Activated T-helper 1 cell treated with anti-CD3 and anti-CD28 coated beads, Interleukin-2, amount 50 U/mL, for 16 hours (primary cell): ENCODE measurements at places on chromosomes 2 and 18.

- no peak for DNase-seq
Observed at GRCh38 chr18:6202861-6203260, 211.8 kb downstream of the L3MBTL4 start.

DNA sequence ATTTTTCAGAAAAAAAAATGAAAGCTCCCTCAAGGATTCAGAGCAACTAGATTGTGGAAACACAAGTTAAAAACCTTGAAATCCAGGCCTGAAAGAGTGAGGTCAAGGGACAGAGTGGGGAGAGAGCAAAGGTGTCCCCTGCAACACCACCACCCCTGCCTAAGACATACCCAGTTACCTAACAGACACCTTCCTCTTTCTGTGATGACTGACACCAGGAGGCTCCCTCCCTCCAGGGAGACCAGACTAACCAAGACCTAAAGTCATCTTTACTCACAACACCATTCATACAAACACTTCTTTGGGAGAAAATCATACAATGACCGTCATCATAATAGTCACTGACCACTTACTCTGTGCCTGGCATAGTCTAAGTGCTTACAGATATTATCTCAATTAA, 151.8 kb upstream of the NABP1 start:
- DNase-seq: no peak

GRCh38 chr2:159110784-159111183, 142.3 kb downstream of the TANC1 start:
- no peak for DNase-seq

DNA sequence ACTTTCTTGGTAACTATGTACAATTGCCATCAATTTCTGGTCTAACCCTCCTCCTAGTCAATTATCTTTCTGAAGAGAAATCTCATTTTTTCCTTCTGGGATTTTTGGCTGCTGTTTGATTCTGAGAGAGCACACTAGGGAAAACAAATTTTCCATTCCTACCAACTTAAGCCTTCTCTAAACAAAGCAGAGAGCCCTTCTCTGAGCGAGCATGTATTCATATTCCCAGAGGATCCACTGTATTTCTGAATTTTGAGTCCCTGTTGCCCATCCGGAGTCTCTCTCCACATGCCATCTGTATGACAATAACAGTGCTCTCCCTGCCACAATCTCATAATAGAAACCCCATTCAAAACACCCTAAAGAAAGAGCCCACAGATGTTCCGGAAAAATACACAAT, 78.5 kb downstream of the MAIP1 start:
- DNase-seq: no peak

DNA sequence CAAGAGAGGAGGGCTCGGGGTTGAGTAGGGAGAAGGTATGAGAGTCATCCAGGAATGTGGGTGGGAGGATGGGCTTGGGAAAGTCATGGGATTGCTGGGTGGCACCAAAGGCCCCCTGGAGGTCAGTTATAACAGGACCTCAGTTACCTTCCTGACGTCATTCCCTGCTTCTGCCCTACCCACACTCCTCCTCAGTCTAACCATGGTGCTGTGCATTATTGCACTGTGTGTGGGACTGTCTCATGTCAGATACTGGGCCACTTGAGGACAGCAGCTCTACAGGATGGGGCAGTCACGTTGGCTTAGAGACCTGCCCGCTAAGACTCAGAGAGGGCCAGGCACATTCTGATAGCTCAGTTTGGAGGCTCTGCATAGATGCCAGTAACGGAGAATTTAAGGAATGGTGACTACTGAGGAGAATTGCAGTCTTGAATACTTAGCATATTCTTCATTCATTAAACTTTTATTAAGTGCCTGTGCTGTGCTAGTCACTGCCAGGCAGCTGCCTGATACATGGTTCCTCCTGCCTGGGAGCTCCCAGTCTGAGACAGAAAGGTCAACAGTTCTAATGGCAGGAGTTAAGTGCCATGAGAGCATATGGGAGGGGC, 90.5 kb downstream of the LAMA3 start:
- DNase-seq: no peak

GRCh38 chr2:152823905-152824304, 105.5 kb downstream of the ARL6IP6 start:
- no peak for DNase-seq

- no peak for DNase-seq
Observed at GRCh38 chr18:65439188-65439587, 311.6 kb upstream of the CDH7 start.

DNA sequence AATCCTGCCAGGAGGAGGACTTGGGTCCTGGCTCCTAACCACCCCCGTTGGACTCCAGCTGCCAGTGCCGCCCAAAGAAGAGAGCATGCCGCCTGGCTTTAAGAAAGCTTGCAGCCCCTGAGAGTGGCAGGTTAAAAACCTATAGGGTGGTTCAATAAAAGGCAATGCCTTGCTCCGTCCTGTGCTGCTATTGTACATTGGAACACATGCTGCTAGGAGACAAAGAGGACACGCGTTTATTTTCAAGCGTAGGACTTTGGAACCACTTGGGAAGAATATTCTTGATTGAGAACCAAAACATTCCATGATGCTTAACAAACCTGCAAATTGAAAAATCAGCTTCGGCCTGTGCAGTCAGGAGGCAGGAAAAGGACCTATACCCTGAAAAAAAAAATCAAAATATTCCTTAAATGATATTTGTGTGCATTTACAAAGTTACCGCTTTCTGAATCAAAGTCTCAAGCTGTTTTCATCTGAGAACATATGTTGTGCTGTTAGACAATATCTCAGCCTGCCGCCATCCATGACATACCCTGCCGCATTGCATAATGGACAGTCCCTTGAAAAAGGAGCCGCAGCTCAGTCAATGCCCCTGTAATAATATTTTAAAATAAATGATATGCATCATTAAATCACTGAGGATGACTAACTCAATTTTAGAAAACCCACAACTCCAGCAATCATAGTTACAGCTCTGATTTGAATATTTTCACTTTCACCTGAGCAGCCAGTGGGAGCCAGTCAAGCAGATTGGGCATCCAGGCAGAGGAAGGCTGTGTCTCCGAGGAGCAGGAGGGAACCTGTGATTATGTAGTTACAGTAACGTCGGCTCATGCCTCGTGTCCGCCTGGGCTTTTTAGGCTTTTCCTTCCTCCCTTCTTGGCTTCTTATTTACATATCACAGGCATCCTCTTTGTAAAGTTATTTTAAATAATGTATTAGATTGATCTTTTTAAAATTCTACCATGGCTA, 805.6 kb upstream of the FANCL start:
- no peak for DNase-seq

GRCh38 chr2:137000811-137001210, 235.5 kb downstream of the THSD7B start:
- no peak for DNase-seq

DNA sequence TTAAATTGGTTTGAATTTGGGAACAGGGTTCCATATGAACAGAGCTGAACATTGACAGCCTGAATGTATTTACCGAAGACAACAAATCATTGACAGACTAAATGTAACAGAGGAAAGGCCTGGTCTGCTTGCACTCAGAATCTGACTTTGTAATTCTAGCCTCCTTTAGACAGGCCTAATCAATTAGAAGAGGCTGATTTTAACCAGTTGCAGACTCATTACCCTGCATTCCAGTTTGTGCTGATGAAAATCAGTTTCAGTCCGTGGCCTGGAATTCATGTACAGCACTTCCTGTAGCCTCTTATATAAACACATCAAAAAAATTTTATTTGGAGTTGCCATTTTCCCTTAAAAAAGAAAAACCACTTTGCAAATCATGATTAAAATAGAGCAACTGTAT, 93.1 kb upstream of the ZFP36L2 start:
- no peak for DNase-seq

GRCh38 chr2:28445448-28446258, 50.2 kb upstream of the PLB1 start:
- DNase-seq: no peak

DNA sequence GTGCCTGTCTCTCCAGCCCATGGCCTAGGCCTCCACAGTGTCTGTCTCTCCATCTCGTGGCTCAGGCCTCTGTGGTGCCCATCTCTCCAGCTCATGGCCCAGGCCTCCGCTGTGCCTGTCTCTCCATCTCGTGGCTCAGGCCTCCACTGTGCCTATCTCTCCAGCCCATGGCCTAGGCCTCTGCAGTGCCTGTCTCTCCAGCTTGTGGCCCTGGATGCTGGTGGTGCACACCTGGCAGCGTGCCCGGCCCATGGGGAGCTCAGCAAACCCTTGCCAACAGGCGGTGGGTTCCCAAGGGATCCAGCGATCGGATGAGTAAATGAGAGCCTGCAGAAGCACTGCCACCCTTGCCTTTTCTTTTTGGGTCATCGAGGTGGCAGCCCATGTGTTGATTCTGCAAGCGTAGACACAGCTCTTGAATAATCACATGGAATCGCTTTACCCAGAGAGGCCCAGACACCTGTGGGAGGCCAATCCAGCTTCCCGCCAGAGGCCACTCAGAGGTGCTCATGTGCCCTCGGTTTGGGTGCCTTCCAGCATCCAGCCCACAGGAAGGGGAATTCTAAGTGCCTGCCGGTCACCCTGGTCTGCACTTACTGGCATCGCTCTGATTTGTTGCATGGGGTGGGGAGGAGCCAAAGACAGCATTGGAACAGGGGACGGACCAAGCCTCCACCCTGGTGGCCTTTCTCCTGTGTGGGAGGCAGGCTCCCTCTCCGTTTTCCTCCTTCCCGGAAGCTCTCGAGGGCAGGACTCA, 101.8 kb upstream of the HDAC4 start:
- no peak for DNase-seq

GRCh38 chr2:26562811-26563645, 78.1 kb downstream of the CIB4 start:
- no peak for DNase-seq

DNA sequence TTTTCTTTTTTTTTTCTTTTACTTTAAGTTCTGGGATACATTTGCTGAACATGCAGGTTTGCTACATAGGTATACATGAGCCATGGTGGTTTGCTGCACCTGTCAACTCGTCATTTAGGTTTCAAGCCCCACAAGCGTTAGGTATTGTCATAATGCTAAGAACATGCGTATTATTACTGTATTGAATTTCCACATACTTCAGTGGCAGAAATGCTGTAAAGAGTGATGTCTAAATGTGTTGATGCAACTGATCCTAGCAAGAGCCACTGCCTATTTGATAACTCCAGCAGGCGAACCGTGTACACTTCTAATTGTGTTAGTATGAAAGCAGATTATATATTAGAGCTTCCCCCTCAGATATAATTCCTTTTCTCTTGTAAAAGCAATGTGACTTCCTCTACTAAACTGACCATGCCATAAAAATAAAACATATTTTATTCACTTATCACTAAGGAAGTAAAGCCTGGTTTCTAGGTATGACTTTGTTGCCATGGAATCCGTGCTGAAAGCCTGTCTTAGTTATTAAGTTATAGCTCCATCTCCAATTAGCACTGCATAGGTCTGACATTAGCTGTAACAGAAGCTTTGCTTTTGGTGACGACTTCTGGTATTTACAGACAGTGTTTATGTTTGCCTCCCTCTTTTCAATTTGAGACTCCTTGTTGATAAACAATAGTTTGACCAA, 280.0 kb downstream of the GALR1 start:
- DNase-seq: no peak

- DNase-seq: no peak
Observed at GRCh38 chr2:182672466-182673165, 43.4 kb upstream of the DNAJC10 start.

DNA sequence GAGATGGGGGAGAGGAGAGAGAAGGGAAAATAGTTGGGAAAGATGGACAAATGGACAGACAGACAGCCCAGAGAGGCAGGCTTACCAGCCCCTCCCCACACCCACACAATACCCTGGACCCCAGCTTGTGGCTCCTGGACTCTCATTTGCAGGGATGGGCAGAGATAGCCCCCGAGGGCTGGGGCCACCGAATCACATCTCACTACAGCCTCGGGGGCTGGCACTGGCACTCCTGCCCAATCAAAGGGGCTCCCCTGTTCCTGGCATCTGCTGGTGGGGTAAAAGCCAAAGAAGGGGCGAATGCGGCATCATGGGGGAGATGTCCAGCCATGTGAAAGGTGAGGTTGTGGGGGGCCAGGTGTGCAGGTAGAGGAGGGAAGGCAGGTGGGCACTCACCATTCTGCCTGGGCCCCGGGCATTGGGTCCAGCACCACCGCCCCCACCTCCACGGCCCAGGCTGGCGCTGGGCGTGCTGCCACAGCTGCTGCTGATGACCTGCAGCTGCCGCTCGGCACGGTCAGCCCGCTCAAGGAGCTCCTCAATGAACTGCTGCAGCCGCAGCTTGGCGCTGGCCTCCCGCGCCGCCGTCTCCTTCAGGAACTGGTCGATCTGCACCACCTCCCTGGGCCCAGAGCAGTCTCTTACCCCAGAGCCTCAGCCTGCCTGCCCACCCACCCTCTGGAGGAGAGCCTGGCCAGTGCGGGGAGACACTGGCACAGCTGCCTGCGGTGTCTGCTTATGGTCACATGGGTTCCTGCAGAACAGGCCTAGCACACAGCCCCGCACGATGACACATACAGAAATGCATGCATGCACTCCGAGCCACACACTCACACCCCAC, 18.0 kb downstream of the FBXO41 start:
- DNase-seq: no peak

DNA sequence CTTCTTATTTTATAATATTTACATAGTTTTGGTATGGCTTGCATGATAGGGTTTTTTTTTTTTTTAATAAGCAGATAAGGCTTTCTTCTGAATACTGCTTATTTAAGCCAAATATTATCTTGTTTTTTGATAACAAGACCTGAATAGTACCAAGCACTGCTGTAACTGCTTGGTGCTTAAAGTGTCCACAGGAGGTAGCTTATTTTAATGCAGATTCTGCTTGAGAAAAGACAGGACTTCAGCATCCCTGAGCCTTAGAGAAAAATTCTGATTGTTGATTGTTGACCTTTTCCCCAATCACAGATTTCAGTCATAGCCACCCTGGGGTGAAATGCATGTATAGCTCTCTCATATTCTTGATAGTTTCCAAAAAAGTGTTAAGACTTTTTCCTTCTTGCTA, 336.4 kb downstream of the CTNNA2 start:
- DNase-seq: no peak

DNA sequence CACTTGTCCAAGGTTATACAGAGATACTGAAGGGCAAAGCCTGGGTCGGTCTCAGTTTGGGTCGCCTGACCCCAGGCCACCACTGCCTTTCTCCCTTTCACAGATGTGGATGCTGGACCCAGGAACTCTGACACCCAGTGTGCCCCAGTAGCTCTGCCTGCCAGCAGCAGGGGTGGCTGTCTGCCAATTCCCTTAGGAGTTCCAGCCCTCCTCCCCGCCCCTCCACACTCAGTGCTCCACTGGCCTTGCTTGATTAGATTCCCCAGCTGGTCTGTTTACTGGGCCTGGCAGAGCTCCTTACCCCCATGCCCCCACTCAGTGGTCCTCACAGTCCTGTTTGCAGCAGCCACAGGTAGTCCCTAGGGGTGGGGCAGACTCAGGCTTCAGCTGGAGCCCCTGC, 75.5 kb downstream of the NPAS2 start:
- DNase-seq: no peak

DNA sequence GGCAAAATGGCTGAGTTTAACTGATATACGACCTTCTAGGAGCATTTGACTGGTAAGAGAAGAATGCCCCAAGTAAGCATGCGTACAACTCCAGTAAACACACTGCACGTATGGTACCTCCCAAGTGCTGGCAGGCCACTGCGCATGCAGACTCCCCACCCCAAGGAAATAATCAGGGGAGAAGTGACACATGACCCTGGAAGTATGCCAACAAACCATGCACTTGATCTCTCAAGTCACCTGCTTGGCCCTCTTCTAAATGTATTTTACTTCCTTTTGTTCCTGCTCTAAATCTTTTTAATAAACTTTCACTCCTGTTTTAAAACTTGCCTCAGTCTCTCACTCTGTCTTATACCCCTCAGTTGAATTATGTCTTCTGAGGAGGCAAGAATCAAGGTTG, 129.8 kb upstream of the COL5A2 start:
- no peak for DNase-seq
